ENCODE measurements at places on chromosomes 11 and 22. TPM values are rescaled to one million over a fixed set of nuclear protein-coding genes. Genes with fewer than 3 reads are reported as not detected.

Gene OSM
- not detected for total RNA-seq

Gene F2
- 0.29 TPM for total RNA-seq

Gene OR52A1
- total RNA-seq, result not detected

Gene MPPED1
- 0.37 TPM for total RNA-seq

Gene EHF
- total RNA-seq, result not detected

Gene OAF
- total RNA-seq, result not detected

GRCh38 chr11:56509439-56509838, 18.3 kb upstream of the OR5M8 start:
- H3K36me3 ChIP-seq, result no peaks in the 10 kb centered on the region
- DNase-seq, result no peak
- no peaks in the 10 kb centered on the region for H3K4me1 ChIP-seq
- no peak overlapping the region for H3K4me3 ChIP-seq
- H3K27me3 ChIP-seq, result no peaks in the 10 kb centered on the region

DNA sequence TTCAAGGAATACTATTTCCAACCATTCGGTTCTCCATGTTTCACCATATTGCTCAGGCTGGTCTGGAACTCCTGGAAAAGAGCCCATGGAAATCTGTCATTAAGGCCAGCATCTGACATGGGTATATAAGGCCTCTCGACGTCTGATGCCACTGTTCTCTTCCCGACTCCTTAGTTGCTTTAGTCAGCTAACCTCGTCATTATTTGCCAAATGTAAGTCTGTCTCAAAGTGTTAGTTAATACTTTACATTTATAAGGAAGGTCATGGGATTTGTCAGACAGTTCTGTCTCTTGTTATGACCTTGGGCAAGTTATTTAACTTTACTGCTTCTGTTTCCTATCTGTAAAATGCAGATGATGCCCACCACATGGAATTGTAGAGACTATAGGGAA, 1.6 kb downstream of the MRPL48 start:
- H3K27ac ChIP-seq, result peak overlapping the region; percentile 23
- no peak for DNase-seq
- no peak overlapping the region for H3K4me3 ChIP-seq

DNA sequence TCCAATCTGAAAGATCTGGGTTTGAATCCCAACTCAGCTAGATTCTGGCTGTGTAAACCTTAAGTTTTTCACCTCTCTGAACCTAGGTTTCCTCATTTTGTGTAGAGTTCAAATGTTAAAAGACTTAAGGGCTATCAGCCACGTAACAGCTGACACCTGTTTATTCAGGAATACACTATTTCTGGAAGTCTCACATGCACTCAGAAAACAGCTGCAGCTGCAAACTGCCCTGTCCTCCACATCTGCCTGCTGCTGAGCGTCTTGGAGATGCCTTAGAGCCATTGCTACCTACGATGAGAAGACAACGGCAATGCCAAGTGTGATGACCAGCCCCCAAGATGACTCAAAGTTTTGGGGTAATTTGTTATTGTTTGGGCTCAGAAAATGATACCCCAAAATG, 6.7 kb upstream of the TRIM44 start:
- no peak overlapping the region for H3K4me3 ChIP-seq
- no peaks in the 10 kb centered on the region for H3K36me3 ChIP-seq
- no peak for DNase-seq
- no peak overlapping the region for H3K27ac ChIP-seq

GRCh38 chr11:134792677-134793076, 380.6 kb upstream of the B3GAT1 start:
- H3K4me1 ChIP-seq, result peaks cover 2% of the 10 kb centered on the region
- no peak overlapping the region for H3K4me3 ChIP-seq
- H3K27ac ChIP-seq, result no peak overlapping the region
- H3K36me3 ChIP-seq, result no peaks in the 10 kb centered on the region
- H3K27me3 ChIP-seq, result peaks cover 5% of the 10 kb centered on the region

DNA sequence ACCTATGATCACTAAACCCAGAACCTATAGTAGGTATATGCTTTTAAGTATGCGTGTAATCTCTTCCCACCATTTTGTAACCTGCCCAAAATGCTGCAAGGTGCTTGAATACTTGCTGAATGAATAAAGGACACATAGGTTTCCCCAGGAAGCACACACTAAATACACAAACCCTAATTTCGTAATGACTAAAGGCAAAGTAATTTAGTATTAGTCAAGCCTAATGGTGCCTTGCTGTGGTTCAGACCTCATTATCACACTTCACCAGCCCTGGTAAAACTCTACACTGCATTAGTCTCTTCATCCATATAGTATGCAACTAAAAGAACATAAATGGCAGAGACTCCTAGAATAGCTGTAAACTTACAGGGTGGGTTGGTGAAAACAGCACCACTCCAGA, 289.0 kb upstream of the PITPNB start:
- peaks cover 6% of the 10 kb centered on the region for H3K36me3 ChIP-seq
- H3K4me1 ChIP-seq, result peaks cover 5% of the 10 kb centered on the region
- no peak overlapping the region for H3K4me3 ChIP-seq

GRCh38 chr11:72736452-72737069, 15.6 kb downstream of the ARAP1 start:
- H3K36me3 ChIP-seq, result no peaks in the 10 kb centered on the region
- DNase-seq, result no peak

DNA sequence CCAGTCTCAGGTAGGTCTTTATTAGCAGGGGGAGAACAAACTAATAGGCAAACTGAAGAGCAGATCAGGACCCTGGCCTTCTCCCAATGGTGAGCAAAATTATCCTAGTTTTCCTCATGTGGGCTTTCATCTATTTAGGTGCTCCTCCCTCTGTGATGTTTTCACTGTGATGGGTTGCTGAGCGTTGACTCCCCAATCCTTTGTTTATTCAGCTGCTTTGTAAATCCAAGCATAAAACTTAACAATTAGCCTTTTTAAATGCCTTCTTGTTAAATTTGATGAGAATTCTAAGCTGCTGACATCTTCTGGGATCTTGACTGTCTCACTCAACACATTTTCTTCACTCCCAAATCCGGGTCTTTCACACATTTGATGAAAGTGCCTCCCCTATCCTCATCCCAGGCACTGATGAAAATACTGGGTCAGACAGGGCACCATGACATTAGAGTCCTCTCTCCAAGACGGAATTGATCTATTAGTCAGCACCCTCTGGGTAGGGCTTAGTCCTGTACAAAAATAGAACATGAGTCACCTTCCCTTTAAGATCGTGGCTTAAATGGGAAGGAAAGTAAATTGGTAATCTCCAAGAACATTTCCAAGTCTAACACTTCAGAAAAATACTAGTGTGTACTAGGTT, 199.3 kb upstream of the ISX start:
- peaks cover under 1% of the 10 kb centered on the region for H3K36me3 ChIP-seq
- no peak overlapping the region for H3K27ac ChIP-seq
- H3K27me3 ChIP-seq, result peaks cover 2% of the 10 kb centered on the region
- H3K4me3 ChIP-seq, result no peak overlapping the region
- DNase-seq, result no peak
- peaks cover 7% of the 10 kb centered on the region for H3K4me1 ChIP-seq

DNA sequence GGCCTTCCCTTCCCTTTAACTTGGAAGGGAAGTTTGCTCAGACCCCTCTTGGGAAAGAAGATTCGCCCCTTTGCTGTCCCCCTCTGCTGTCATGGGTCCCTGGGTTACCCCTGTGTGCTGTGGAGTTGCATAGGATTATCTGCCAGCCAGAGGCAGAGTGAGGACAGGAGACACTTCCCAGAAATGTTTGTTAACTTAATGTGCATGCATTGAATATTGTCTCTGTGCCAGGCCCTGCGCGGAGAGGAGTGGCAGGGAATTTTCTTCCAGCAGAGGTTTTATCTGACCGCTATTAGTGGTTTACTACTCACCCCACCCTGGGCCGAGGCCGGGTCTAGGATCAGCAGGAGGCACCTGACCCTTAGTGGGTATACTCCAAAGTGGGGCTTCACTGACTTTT, 894.8 kb downstream of the TBC1D22A start:
- H3K27me3 ChIP-seq, result no peaks in the 10 kb centered on the region
- no peak for DNase-seq
- H3K4me3 ChIP-seq, result no peak overlapping the region
- H3K36me3 ChIP-seq, result peaks cover 17% of the 10 kb centered on the region
- no peaks in the 10 kb centered on the region for H3K4me1 ChIP-seq

- H3K27ac ChIP-seq, result no peak overlapping the region
- DNase-seq, result no peak
- no peaks in the 10 kb centered on the region for H3K36me3 ChIP-seq
- H3K4me3 ChIP-seq, result no peak overlapping the region
- H3K4me1 ChIP-seq, result peaks cover 2% of the 10 kb centered on the region
Measured at GRCh38 chr11:59710136-59710847, 3.4 kb downstream of the OR10V1 start.

DNA sequence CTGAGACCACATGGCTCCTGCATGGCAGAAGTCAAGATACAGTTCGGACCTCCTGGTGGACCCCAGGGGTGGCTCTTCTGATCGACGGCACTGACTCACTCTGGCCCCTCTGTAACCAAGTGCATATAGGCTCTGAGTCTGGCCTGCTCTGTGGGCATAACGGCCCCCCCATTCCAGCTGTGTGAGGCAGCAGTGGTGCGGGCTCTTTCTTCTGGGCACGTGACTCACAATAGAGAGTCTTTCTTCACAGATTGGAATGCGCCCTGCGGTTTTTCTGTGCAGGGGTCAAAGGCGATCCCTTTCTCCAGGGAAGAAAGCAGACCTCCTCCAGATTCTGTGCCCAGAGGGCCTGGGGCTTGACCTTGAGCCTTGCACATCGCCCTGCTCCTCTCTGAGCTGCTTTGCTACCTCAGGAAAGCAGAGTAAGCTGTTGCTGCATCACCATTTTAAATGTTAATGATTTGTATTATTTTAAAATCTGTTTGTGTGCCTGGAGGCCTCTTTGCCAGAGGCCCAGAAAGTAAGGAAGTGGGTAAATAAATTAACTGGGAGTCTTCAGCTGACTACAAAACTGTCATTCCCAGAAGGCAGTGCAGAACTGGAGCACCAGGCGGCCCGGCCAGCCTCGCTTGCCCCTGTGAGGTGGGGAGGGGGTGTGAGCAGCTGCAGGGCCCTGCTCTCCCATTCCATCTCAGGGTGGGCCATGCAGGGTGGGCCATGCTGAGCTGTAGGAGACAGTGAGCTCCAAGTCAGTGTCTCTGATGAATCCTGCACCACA, 199.0 kb downstream of the GRIK4 start:
- DNase-seq, result no peak
- H3K27me3 ChIP-seq, result peaks cover 2% of the 10 kb centered on the region
- no peaks in the 10 kb centered on the region for H3K4me1 ChIP-seq
- H3K4me3 ChIP-seq, result no peak overlapping the region

- peaks cover 4% of the 10 kb centered on the region for H3K36me3 ChIP-seq
- H3K27me3 ChIP-seq, result peaks cover 2% of the 10 kb centered on the region
- H3K4me3 ChIP-seq, result no peak overlapping the region
- H3K4me1 ChIP-seq, result peaks cover 4% of the 10 kb centered on the region
Measured at GRCh38 chr11:128179512-128179911, 407.8 kb downstream of the ETS1 start.

DNA sequence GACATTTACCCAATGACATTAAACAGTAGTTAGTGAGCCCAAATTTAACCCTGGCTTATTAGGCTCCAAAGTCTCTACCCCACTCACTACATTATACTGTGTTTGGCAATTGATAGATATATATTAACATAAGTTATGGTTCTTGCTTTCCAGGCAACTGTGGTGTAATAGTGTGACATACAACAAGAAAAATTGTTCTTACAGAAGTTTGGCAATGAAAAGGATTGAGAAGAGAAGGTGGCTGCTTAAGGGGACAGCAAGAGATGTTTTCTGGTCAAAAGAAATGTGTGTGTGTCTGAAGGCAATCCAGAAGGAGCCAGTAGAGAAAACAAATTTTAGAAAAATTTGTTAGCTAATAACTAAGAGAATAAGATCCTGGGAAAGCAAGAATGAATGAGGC, 132.4 kb downstream of the SWAP70 start:
- H3K27ac ChIP-seq, result no peak overlapping the region
- no peaks in the 10 kb centered on the region for H3K4me1 ChIP-seq
- H3K27me3 ChIP-seq, result peaks cover 2% of the 10 kb centered on the region

- DNase-seq, result peak; percentile 74
- no peak overlapping the region for H3K4me3 ChIP-seq
- no peaks in the 10 kb centered on the region for H3K36me3 ChIP-seq
- peak overlapping the region; percentile 79 for H3K27ac ChIP-seq
Measured at GRCh38 chr11:115869780-115870431, 365.7 kb upstream of the CADM1 start.

DNA sequence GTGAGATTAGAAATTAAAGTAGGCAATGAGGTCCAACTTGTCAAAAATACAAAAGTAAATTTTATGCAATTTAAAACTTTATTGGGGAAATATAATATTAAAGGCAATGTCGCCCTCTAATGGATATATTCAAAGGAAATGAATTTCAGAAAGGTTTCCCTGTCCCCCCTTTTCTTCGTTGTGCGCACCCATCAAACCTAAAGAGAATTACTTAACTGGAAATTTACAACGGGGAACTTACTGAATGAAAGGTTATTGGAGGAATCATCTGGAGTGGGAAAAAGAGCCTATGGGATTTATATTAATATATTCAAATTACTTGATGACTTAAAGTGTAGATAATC, 1.7 kb upstream of the ABTB2 start:
- H3K4me1 ChIP-seq, result peaks cover 17% of the 10 kb centered on the region
- H3K4me3 ChIP-seq, result peak overlapping the region; percentile 88
- DNase-seq, result no peak
- H3K36me3 ChIP-seq, result peaks cover 5% of the 10 kb centered on the region

DNA sequence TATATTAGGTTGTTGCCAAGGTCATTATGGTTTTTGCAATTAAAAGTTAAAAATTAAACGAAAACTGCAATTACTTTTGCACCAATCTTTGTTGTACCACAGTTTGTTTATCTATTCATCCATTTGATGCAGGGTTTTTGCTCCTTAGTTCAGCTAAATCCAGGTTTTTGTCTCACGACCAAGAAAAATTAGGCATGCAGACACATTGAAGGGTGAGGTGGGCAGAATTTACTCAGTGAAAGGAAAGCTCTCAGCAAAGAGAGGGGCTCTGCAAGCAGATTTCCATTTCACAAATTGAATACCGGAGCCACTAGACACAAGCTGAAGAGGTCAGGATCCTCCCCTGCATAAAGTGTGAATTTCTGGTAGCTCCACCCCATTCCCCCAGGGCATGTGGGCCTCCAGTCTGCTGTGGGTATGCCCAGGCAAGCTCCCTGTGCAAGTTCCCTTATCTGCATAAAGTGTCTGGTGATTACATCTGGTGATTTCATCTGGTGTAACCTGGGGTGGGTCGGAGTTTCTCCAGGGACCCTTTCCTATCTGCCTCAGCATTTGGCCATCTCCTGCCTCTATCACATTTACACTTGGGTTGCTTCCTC, 33.3 kb downstream of the APOL6 start:
- H3K27ac ChIP-seq, result no peak overlapping the region
- H3K4me1 ChIP-seq, result no peaks in the 10 kb centered on the region
- no peaks in the 10 kb centered on the region for H3K27me3 ChIP-seq

All from glutamatergic neuron (in vitro differentiated cells).